ENCODE measurements at places on chromosomes 6 and 20.

DNA sequence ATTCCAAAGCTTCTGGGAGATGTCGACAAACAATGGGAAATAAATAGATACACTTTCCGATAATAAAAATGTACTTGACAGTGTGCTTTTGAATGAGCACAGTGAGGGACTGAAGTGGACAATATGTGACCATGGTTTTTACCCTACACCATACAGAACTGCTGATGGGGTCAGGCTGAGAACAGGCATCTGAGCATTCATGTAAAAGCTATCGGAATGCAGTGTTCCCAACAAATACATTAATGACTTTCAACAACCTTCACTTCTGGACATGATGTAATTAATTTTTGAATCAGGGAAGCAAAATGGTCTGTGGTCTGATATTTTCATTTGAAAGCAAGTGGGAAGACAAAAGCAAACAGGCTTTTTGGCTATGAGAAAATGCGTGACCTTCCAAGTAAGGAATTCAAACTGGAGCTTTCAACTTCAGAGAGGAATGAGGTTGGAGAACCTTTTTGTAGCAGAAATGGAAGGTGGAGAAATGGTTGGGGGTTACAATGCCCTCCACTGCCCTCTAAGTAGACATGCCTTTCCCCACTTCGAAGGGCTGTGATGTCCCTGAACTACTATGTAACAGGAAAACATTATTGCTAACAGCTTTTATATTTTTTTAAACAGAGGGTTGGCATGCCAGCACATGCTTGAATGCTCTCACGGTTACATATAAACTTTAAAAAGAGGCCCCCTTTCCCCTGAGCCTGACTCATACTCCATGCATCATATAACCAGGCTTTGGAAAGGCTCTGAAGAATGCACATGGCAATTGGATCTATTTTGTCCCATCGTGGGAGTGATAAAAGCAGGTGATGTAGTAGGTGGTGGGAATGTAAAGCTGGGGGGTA, 203.5 kb upstream of the CITED2 start:
- DNase-seq: no peak

GRCh38 chr6:10163203-10163962, 251.5 kb downstream of the TFAP2A start:
- DNase-seq: no peak

GRCh38 chr6:169069356-169069755, 184.3 kb downstream of the THBS2 start:
- no peak for DNase-seq

- no peak for DNase-seq
These were observed 209.8 kb downstream of the TFAP2A start for GRCh38 chr6:10205120-10205519.

DNA sequence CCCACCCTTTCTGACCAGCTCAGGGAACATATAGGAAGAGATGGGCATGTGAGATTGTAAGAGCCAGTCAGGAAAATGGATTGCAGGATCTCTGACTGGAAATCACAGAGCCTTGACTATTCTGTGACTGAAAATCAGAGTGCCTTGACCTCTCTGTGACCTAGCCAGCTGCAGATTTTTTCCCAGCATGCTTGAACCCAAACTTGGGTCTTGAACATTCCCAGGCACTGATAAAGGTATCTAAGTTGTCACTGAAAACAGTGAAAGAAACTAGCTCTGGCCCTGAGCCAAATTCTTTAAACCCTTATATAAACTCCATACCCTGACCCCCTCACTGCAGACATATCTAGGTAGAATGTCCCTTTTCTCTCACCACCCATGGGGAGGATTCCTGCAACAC, 2.3 kb upstream of the ZNF165 start:
- DNase-seq: no peak
